ENCODE measurements at places on chromosomes 13 and 19.

- DNase-seq = peak; percentile 51
Measured at GRCh38 chr19:10010247-10010691, at the start of gene COL5A3. COL5A3 (minus strand) TSS chr19:10010504; CDS start chr19:10010385, 119 bp downstream.

DNA sequence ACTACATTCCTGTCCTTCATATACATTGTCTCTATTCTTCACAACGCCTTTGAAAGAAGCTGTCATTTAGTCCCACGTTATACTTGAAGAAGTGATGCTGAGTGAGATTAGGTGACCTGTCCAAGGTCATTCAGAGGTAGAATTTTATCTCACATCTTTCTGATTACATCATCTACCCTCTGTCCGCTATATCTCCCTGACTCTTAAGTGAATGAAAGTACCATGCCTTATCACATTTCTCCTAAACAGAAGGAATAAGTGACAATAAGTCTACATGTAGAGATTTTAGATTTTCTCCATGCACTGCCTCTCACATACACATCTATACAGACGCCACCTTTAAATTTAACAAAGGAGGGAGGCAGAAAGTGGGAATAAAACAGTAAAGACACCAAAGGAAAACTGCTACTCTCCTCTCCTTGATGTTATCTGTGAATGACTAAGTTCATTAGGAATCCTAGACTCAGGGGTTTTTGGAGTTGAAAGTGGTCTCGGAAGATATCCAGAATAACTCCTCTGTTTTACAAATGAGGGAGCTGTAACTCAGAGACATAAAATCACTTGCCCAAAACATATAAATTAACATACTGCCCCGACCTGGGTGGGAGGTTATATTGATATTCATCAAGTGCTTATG, 4.9 kb upstream of the CLDN10 start:
- no peak for DNase-seq

GRCh38 chr19:6393983-6394412, 1.0 kb upstream of the GTF2F1 start:
- no peak for DNase-seq

- DNase-seq = peak; percentile 45
Measured at GRCh38 chr13:49502954-49503353, 7.2 kb downstream of the PHF11 start.

- DNase-seq = peak; percentile 2
Measured at GRCh38 chr13:89550938-89551337, 1796.5 kb upstream of the MIR17HG start.

Measured in fibroblast of skin of right quadriceps (primary cell).